ENCODE measurements at places on chromosomes 1 and 21.

DNA sequence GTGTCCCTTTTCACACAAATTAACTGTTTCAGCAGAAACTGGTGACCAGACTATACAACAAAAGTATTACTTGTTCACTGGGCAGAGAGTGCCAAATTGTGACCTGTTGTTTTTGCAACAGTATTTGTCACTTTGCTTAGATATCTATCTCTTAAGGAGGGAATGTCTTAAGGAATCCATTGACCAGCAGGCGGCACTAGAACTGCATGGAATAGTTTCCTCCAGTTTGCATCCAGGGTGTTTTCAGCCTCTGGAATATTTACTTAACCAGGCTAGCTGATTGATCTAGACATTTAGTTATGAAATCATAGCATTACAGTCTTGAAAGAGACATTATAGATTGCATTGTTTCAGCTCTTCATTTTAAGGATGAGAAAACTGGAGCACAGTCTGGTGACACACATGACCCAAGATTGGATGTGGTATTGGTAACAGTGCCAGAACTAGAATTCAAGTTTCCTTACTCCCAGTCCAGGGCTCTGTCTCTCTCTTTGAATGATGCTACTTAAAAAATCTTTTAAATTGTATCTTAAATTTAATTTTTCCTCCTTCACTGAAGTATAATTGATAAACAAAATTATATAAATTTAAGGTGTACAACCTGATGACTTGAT lies 16.9 kb downstream of the RPTN start:
- peak; percentile 81 for DNase-seq

- peak; percentile 67 for DNase-seq
These were observed 52.7 kb upstream of the DIRAS3 start for GRCh38 chr1:68103011-68103545.

DNA sequence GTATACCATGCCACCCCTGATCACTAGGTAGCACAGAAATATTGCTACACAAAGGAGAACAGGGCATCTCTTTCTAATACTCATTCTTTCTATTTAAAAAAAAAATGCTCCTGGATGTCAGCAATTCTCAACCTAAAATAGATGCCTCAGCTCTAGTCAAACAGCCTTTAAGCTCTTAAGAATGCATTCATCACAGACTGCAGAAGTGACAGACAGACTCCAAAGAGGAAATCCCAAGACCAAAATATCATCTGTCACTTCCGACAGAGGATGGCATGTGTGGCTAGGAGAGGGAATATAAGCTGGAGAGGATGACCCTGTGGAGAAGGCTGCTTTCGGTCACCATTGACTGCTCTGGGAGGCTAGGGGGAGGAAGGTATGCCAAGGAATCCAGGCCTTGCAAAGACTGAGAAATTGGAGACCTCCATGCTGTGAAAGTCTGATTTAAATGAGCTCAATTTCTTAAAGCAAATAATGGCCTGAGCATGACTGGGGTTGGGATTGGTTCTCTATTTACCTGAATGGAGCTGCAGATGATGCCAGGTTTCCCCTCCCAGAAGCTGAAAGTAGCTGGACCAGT lies 277.4 kb downstream of the BRINP2 start:
- no peak for DNase-seq

GRCh38 chr1:186139701-186140100 lies 235.4 kb downstream of the TPR start:
- peak; percentile 66 for DNase-seq

DNA sequence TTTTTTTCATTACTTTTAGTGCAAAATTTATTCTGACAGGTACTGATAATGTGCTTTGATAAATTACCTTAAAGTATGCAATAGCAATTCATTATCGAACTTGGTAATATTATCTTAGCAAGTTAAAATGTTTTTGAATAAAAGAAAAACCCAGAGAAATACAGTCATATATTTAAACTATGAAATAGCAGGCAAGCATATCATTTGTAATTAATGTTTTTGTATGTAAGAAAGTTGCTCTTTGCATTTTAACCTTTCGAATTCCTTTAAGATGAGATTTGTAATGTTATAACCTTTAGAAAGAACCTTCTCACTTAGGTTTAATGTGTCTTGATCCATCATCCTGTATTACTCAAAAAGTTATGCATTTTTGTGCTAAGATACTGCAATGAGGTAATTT lies 585.6 kb downstream of the PTBP2 start:
- DNase-seq: no peak

GRCh38 chr1:229305392-229305791 lies 34.5 kb downstream of the RAB4A start:
- DNase-seq: no peak

DNA sequence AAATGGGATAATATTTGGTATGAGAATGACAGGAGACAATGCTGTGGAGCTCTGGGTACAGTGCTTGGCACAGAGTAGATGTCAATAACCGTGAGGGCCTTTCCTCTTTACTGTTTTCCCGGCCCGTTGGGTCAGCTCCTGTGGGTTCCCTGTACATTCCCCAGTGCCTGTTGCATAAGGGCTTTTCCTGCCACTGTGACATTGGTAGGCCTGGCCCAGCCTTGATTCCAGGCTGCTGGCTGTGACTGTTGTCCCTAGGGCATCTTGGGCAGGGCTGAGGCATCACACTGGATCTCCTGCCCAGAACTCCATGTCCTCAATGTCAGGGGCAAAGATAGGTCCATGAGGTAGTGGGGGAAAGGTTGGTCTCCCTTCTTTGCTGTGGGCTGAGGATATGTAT lies 25.8 kb upstream of the MYCL start:
- peak; percentile 17 for DNase-seq

DNA sequence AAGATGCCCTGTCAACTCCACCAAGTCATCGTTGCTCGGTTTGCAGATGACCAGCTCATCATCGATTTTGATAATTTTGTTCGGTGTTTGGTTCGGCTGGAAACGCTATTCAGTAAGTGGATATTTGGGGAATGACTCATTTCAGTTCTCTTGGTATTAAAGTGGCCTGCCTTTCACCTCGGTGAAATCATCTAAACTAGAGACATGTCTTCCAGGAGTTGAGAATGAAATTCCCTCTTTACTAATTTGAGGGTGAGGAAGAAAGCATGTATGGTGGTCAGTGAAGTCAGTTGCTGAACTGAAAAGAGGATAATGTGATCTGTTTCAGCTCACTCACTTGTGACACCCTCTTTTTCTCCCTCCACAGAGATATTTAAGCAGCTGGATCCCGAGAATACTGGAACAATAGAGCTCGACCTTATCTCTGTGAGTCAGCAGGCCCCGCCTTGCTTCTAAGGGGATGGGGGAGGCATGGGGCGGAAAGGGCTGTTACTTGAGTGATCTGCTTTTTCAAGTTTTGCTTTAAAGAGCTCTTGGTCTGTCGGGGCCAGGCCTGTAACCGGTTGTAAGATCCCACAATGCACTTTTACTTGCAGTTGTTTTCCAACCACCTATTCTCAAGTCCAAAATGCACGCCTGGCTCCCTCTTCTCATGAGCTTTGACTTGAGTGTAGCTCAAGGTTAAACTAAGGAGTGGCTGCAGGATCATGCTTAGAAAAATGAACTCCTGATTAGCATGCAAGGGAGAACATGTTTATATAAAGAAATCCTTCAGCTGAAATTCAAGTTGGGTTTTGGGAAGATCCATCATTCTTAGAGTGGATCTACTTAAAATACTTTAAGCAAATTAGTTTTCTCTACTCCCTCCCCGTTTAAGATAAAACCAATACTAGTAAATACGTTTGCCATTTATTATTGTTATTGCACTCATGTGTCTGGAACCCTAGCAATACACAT lies 59.8 kb downstream of the CAPN2 start:
- DNase-seq: peak; percentile 87

DNA sequence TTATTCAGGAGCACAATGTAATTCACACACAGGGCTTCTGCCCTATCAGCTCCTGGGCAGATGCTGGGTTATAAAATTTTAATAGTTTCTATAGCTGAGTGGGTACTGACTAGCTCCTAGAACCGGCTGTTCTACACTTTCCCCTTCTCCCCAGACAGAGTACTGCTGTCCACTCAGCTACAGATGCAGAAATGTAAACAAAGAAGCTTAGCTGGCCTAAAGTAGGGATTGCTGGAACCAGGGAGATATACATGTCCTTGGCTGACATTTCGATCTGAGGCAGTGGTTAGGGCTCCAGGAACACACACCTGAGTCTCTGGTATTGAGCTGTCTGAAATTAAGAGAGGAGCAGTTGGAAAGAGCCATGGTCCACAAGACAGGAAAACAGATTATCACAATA lies 211.5 kb upstream of the USP24 start:
- DNase-seq: no peak
